SW 1271 (cell line): ENCODE measurements at places on chromosomes 16 and 17.
A peak's percentile ranks its signal among the peaks of the same experiment; 100 is the strongest.

- DNase-seq: no peak
Observed at GRCh38 chr16:27531826-27532800, 17.6 kb downstream of the GTF3C1 start.

DNA sequence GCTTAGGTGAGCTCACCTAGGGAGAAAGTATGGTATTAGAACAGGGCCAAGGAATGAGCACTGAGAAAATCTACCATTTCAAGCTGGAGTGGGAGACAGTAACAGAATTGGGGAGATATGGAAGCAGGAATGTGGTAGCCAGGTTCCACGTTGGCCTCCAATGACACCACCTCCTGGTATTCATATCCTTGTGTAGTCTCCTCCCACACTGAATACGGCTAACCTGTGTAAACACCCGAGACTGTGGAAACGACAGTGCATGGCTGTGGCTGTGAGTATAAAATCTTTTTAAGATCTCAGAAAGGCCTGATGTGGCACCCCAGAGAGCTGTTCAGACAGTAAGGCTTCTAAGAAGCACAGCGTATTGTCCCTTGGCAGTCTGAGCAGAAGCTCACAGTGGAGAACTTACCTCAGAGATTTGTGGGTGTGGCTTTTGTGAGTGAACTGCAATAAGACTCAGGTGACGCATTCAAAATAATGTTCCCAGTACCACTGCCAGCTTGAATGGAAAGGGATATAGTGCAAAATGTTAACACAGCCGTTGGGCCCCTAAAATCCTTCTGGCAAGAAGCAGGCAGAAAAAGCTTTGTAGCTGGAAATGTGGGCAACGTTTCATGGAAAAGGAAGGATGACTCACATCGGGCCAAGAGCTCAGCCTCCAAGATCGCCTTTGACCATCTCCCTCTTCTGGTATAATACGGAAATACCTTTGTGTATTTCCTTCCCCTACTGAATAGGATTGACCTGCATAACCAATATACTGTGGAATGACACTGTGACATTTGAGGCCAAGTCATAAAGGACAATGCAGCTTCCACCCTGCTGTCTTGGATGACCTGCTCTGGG is 14.4 kb downstream of the SDR42E1 start:
- DNase-seq: peak; percentile 17

DNA sequence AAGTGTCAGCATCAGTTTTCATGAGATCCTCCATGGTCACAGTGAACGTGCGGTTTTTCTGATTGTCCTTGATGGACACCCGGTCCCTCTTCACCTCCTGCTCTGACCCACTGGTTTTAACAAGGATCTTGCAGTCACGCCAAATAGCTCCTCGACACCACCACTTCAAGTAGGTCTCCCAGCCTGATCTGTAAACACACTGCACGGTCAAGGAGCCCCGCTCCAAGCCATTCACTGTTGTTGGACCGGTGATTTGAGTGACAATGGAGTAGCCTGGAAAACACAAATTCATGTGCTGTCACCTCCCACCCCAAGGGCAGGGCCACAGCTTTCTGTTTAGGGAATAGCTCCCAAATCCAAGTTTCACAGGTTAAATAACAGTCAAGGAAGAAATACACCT is 8.2 kb downstream of the CD300LF start:
- DNase-seq: no peak

GRCh38 chr16:57647136-57647875 is 18.9 kb downstream of the ADGRG1 start:
- DNase-seq: no peak

- DNase-seq: no peak
Observed at GRCh38 chr16:78155791-78156345, 56.4 kb downstream of the WWOX start.

DNA sequence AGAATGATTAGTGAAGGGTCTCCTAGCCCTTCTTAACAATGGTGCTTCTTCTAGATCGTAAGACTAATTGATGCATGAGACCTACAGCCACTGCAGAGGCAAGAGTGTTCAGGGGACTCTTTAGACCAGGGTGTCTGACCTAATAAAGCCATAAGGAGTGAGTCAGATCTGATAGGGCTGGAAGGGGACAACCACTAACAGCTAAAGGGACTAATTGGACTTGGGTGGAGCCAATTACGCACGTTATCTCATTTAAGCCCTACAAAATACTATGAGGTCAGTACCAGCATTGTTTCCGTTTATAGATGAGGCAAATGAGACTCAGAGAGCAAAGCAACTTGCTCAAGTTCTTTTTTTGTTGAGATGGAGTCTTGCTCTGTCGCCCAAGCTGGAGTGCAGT is 14.5 kb upstream of the RNF222 start:
- DNase-seq: no peak

GRCh38 chr17:47315451-47316266 is 8.1 kb upstream of the EFCAB13 start:
- peak; percentile 41 for DNase-seq

- no peak for DNase-seq
Observed at GRCh38 chr16:87570938-87571867, 31.1 kb upstream of the JPH3 start.

DNA sequence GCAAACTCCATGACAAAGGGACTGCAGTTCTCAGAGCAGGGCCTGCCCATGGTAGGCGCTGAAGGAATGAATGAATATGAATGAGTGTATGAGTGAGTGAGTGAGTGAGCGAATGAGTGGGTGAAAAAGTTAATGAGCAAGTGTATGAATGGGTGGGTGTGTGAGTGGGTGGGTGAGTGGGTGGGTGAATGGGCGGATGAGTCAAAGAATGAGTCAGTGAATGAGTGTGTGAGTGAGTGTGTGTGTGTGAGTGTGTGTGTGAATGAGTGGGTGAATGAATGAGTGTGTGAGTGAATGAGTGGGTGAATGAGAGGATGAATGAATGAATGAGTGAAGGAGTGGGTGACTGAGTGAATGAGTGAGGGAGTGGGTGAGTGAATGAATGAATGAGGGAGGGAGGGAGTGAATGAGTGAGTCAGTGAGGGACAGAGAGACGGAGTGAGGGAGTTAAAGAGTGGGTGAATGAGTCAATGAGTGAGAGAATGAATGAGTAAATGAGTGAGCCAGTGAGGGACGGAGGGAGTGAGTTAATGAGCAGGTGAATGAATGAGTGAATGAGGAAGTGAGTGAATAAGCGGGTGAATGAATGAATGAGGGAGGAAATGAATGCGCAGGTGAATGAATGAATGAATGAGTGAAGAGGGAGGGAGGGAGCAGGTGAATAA is 11.1 kb upstream of the CHMP6 start:
- no peak for DNase-seq
